ENCODE measurements at places on chromosomes 5 and 9.
A peak's percentile ranks its signal among the peaks of the same experiment; 100 is the strongest.

DNA sequence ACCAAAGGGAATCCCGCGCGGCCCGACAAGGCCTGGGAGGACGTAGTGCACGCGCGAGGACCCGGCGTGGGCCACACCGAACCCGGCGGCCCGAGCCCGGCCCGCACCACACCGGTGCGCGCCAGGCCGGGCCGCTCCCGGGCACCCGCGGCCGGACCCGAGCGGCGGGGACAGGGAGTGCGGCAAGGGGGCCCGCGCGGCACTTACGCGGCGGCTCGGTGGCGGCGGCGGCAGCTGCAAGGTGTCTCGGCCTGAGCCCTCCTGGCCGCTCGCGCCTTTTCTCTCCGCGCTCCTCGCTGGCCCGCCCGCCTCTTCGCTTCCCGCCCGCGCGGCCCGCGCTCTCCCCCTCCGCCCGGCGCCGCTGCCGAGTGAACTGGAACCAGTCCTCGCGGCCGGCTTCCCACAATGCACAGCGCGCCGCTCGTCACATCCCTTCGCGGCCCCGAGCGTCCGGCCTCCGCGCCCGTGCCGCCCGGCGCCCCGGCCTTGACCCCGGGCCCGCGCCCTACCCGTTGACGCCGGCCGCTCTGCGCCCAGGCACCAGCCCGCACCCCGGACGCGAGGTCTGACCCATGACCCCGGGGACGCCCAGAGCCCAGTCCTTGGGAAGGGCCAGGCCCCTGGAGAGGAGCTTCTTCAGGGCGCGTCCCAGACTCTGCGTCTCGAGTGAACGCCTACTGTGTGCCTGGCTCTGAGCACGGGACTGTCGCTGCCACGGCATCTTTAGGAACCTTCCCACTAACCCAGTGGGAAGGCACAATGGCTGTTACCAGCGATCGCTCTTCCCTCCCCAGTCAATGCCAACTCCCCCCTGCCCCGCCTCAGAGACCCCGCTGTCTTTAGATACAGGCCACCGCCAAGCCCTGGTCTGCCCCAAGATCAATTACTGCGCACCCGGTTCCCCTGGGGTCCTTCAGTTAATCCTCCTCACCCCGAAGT is at the start of gene MACROH2A1:
Gene MACROH2A1, minus strand, starts transcription at position 377 of the 939 bp plus-strand sequence. CDS start 10,138 bp downstream, outside the sequence.
- DNase-seq = peak; percentile 58

- no peak for DNase-seq
Measured at GRCh38 chr5:163624431-163624830, 119.0 kb downstream of the MAT2B start.

DNA sequence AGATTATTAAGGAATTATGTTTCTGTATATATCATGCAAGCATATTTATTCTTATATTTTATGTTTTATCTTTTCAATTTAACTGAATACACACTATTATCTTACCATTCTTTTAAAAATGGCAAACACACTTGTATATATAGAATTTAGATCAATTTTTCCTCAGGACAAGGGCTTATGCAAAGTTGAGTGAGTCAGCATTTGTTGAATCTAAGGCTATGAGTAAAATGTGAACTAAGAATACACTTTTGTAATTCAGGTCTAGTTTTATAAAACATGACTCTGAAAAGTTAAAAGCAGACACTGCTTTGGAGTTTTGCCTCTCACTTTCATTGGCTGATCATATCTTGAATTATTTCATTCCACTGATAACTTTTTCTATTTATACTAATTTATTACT is 127.8 kb downstream of the FOCAD start:
- no peak for DNase-seq

- DNase-seq = no peak
Measured at GRCh38 chr9:85377731-85378289, 363.9 kb downstream of the AGTPBP1 start.

GRCh38 chr9:103867886-103868285 is 226.2 kb upstream of the SMC2 start:
- DNase-seq = no peak

- no peak for DNase-seq
Measured at GRCh38 chr9:106753155-106753671, 109.8 kb upstream of the ZNF462 start.

Data from esophagus squamous epithelium (tissue), 5 donors.